ENCODE measurements at places on chromosomes 2 and 18.
A peak's percentile ranks its signal among the peaks of the same experiment; 100 is the strongest.

DNA sequence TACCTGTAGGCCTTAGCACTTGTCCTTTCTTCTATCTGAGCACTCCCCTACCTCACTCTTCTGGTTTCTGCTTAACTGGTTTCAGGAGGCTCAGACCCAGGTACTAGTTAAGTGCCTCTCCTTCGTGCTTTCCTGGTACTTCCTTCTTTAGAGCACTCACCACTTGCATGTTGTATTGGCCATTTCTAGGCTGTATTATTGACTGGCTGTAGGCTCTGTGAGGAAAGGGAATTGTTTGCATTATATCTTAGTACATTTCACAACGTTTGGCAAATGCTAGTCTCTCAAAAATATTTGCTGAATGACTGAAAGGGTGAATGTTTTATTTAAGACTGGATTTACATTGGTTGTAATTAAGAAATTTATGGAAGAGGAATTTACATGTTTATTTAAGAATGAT, 36.0 kb upstream of the SCN1A start:
- DNase-seq = no peak

DNA sequence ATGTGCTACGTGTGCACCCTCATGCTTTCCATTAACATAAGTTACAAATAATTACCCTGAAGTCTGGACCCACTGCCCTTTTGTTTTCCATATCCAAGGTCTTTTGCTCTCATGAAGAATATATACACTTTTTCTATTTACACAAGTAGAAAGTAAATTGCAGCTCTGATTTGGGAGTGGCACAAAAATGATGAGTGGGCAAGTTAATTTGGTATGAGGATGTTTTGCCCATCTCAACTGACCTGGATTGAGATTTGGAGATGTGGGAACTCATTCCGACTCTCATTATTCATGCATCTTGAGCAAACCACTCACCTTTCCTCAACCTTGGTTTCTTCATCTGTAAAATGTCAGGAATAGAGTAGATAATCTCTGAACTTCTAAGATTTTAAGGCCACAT, 53.6 kb upstream of the TMEM17 start:
- no peak for DNase-seq

GRCh38 chr18:3217948-3218647, 1.7 kb downstream of the MYOM1 start:
- no peak for DNase-seq

DNA sequence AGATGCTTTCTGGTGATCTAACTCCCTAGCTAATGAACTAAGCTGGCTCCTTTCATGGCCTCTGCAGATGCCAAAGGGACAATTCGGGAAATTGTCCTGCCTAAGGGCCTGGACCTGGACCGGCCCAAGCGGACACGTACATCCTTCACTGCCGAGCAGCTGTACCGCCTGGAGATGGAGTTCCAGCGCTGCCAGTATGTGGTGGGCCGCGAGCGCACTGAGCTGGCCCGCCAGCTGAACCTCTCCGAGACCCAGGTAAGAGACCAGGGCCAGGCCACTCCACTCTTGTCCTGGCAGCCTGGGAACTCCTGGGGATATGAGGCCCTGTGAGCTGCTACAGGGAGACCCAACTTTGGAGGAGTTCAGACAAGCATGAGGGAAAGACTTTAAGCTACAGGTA, 14.7 kb upstream of the ATP6V1B1 start:
- no peak for DNase-seq

DNA sequence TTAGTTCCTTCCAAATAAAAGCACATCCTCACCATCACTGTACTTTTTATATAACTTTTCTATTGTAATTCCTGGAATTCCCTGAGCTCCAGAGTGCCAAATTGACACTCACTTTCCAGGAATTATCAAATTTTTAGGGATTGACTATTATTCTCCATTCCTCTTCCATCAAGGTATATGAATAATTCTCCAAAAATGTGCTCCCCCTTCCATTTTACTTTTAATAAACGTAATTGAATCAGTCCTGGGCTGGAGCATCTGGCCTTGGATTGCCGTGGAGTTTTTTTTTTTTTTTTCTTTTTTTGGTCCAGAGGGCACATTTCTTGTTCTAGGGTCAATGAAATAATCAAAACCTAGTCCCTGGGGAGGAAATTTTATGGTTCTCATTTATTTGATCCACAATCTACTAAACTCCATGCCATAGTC, 304.3 kb downstream of the CDCA7 start:
- no peak for DNase-seq

GRCh38 chr2:55009277-55010060, 40.8 kb downstream of the RTN4 start:
- DNase-seq = no peak

DNA sequence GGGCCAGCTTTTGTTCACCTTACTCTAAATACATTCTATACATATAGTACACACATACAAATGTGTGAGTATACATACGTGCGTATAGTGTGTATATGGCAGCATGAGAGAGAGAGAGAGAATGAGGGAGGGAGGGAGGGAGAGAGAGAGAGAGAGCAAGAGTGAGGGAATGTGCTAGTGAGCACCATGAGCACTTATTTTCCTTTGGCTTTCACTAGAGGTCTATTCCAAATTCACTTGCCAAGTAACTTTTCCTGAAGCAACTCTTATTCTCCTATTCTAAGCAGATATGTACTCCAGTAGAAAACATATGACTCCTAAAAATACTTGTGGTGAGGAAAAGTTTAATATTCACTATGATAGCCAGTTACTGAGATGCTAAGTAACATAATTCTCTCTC, 85.7 kb downstream of the COBLL1 start:
- DNase-seq = no peak

GRCh38 chr2:31150120-31150670, 12.0 kb upstream of the GALNT14 start:
- DNase-seq = no peak

DNA sequence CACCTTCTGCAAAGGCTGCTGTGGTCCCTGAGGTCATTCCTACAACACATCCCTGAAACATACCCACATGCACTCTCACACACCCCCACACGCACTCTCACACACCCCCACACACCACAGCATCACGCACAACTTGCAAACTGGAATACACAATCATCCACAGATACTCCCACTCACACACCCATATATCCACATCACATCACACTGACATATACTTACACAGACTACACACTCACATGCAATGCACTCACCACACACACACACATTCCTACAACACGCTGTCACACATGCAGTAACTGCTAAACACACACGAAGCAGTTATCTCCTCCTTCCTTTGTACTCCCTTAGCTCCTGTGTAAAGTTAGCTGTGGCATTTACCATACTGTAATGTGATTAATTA, 57.1 kb upstream of the PKDCC start:
- DNase-seq = no peak

GRCh38 chr18:6256521-6256920, 158.2 kb downstream of the L3MBTL4 start:
- no peak for DNase-seq

- no peak for DNase-seq
Measured at GRCh38 chr2:160650196-160651118, 156.8 kb upstream of the RBMS1 start.

DNA sequence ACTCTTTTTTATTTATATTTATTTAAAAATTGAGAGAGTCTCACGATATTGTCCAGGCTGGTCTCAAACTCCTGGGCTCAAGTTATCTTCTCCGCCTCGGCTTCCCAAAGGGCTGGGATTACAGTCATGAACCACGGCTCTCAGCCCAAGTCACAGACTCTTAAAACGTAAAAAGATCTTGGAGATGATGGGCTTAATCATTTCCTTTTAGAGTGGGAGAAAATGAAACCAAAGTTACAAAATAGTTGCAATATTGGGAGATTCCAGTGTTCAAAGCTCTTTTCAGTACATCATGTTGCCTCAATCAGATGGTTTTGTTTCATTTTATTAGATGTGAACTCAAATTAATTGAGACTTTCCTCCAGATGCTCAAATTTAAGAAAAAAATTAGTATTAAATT, 151.4 kb upstream of the XPO1 start:
- DNase-seq = no peak

DNA sequence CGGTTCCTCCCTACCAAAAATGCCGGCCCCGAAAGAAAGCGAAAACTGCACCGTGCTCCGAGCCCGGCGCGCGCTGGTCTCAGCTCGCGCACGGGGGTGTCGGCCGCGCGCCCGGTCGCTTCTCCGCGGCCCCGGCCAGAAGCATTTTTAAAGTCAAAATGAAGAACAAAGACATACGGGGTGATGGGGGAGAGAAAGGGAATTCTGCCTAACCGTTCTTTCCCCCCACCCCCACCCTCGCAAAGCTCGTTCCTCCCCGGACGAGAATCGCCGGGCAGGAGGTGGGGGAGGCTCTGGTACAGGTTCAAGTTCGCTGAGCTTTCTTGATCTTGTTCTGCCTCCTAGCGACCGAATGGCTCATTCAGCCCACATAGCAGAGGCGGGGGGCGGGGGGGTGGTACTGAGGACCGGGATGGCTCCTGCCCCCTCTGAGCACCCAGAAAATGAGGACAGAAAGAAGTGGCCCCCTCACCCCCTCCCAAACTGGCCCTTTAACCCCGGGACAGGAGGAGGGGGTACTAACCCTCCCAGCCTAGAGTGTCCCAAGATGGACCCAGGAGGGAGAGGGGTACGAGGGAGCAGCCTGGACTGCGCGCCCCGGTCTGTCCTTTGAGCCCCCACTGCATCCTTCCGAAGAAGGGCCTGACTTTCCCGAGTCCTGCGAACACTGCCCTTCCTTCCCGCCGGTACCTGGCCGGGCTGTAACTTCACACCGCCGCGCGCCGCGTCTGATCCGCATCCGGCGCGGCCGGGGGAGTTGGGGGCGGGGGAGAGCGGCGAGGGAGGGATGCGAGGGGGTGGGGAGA, 3.1 kb downstream of the BCL11A start:
- peak; percentile 91 for DNase-seq

DNA sequence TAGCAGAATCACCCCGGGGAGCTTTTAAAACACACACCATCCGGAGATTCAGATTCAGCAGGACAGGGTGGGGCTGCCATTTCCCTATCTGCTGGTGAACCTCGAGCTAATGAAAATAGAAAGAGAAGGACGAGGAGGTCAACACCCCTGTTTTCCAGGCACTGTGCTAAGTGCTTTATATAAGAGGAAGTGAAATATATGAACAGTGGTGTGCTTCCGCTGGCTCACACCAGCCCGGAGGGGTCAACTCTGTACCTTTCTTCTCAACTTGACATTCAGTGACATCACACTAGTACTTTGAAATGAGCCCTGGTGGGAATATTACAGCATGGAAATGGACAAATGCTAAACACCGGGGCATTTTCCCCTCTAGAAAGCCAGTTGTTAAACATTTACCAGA, 108.3 kb upstream of the LTBP1 start:
- DNase-seq = no peak

- no peak for DNase-seq
Measured at GRCh38 chr2:239322416-239323086, 78.3 kb downstream of the HDAC4 start.

DNA sequence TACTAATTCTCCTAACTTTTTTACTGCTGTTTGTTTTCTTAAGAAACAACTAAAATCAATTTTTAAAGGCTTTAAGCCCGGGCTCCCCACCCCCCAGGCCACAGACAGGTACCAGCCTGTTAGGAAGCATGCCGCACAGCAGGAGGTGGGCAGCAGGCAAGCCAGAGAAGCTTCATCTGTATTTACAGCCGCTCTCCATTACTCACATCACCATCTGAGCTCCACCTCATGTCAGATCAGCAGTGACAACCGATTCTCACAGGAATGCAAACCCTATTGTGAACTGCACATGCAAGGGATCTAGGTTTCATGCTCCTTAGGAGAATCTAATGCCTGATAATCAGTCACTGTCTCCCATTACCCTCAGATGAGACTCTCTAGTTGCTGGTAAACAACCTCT, 517.0 kb downstream of the NRXN1 start:
- no peak for DNase-seq

DNA sequence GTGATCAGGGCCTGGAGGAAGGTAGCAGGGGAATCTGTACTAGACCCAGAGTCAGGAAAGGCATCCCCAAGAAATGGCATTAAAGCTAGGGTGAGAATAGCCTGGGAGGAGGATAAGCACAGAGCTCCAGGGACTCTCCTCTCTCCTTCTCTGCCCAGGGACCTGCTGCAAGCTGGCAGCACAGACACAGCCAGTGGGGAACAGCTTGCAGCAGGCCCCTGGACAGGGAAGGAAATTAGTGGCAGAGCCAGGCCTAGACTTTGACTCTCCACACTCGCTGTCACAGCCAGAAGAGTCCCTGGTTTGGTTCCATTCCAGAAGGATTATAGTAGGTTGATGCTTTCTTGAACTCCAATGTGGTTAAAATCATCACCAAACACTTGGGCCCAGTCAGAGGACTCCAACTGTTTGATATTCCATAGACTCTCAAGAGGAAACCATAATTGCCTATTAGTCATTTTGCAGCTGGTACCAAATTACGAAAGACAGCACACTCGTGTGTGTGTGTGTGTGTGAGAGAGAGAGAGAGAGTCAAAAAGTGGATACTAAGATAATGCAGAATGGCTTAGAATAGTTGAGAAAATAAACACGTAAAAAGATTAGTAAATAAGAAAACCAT, 95.5 kb upstream of the ATP8B1 start:
- no peak for DNase-seq

DNA sequence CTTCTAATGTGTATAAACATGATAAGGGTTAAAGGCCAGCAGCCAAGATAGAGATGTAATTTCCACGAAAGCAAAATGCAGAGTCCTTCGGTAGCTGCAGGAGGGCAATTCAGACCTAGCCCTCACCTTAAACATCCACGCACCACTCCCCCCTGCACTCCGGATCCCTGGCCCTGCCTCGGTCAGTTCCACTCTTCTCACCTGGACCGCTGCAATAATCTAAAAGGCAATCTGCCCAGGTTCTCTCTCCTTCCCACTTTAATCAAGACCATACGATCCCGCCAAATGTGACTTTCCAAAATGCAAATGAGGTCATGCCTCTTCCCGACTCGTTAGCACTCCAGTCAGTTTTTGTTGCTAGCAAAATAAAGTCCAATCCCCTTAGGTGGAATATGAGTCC, 485.2 kb downstream of the EIPR1 start:
- DNase-seq = no peak

- DNase-seq = no peak
Measured at GRCh38 chr2:26976237-26976636, 5.8 kb downstream of the MAPRE3 start.

DNA sequence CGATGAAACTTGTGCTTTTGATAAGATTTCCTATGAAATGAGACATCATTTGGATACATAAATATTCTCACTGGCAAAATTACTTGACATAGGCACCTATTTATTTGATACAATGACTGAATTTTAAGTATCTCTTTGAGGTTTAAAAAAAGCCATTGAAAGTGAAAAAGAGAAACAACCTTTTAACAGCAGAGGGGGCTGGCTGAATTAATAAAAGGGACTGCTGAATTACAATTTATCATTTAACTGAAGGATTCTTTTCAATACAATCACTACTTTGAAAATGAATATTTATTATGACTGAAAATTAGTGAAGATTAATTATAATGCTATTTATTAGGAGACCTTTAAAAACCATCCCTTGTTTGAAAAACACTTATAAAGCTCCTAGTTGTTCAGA, 335.3 kb downstream of the DLGAP1 start:
- no peak for DNase-seq

DNA sequence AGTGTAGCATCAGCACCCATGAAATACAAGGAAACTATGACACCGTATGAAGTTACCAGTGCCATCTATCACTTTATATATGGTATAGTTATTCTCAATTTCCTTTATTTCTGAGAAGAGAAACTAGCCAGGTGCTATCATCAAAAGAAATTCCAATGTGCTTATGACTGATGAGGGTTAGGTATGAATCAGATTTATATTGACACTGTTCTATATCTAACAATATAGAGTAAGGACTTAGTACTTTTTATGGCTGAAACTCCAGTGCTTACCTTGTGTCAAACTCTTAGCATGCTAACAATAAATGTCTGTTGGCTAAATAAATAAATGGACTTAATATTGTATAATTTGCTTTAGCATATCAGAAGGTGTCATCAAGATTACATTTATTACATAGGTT, 6.9 kb downstream of the METTL4 start:
- no peak for DNase-seq
